ENCODE measurements at places on chromosomes 16 and 17. TPM values are rescaled to one million over a fixed set of nuclear protein-coding genes. Genes with fewer than 3 reads are reported as not detected.

DNA sequence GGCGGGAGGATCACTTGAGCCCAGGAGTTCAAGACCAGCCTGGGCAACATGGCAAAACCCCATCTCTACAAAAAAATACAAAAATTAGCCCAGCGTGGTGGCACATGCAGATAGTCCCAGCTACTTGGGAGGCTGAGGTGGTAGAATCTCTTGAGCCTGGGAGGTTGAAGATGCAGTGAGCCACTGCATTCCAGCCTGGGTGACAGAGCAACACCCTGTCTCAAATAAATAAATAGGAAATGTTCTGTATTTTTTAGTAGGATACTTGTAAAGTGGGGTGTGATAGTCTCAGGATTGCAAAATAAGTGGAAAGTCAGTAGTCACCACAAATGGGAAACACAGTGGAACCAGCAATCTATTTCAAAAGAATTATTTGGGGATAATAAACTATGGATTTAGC, 4.0 kb downstream of the RSPRY1 start:
- DNase-seq, result no peak

- DNase-seq, result no peak
Observed at GRCh38 chr16:46884513-46885293, 541 bp downstream of the GPT2 start.

DNA sequence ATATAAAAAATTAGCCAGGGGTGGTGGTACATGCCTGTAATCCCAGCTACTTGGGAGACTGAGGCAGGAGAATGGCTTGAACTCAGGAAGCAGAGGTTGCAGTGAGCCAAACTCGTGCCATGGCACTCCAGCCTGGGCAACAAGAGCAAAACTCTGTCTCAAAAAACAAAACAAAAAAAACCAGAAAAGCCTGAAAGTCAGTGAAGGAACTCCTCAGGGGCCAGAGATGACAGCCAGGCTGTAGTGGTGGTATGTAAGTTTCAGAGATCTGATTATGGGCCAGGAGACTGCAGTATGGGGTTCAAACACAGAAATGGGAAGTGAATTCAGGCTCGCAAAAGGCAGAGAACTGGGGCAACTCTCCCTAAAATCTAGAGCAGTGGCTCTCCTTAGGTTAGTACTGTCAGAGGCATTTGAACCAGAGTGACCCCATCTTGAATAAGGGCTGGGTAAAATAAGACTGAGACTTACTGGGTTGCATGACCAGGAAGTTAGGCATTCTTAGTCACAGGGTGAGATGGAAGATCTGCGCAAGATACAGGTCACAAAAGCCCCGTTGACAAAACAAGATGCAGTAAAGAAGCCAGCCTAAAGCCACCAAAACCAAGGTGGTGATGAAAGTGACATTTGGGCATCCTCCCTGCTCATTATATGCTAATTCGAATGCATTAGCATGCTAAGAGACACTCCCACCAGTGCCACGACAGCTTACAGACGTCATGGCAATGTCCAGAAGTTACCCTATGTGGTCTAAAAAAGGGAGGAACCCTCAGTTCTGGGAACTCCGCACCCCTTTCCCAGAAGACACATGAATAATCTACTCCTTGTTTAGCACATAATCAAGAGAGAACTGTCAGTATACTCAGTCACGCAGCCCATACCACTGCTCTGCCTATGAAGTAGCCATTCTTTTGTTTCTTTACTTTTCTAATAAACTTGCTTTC, 120.2 kb upstream of the XYLT1 start:
- DNase-seq, result no peak

- DNase-seq, result no peak
Observed at GRCh38 chr16:19844945-19845641, 39.6 kb downstream of the GPRC5B start.

Gene TBC1D3H
- total RNA-seq, result not detected

GRCh38 chr16:14509675-14510132, 120.4 kb downstream of the PARN start:
- no peak for DNase-seq

- DNase-seq, result peak; percentile 11
Observed at GRCh38 chr17:35218915-35219314, 24.0 kb upstream of the SLFN5 start.

Gene ZBTB4
- 77.8 TPM for total RNA-seq

GRCh38 chr17:72811976-72812687, 280.4 kb downstream of the SLC39A11 start:
- no peak for DNase-seq

- DNase-seq, result no peak
Observed at GRCh38 chr17:39018267-39019134, 51.3 kb upstream of the FBXO47 start.

GRCh38 chr17:34246446-34246845, 8.6 kb upstream of the CCL2 start:
- no peak for DNase-seq

Gene DOC2A
- total RNA-seq, result 0.95 TPM

DNA sequence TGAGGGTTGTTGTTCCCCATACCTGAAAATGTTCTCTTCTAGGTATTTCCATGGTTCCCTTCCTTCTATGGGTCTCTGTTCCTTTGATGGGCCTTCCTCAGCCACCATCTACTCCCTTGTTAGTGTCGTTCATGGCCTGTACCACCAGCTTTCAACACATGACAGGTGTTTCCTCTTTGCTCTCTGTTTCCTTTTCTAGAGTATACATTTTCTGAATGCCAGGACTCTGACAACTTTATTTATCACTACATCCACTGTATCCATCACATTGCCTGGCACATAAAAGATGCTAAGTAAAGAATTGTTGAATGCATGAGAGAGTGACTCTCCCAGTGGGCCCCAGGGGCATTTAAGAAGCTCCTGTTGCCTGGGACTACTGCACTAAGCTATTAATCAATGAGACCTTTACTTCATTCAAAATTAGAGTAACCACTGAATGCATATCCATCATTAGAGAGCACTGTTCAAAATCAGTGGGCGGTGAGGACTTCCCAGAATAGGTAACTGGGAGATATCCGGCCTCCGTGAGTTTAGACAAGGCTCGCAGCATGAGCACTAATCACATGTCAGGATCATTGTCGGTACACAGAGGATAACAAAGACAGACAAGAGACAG, 255.0 kb downstream of the CBLN1 start:
- DNase-seq, result no peak

DNA sequence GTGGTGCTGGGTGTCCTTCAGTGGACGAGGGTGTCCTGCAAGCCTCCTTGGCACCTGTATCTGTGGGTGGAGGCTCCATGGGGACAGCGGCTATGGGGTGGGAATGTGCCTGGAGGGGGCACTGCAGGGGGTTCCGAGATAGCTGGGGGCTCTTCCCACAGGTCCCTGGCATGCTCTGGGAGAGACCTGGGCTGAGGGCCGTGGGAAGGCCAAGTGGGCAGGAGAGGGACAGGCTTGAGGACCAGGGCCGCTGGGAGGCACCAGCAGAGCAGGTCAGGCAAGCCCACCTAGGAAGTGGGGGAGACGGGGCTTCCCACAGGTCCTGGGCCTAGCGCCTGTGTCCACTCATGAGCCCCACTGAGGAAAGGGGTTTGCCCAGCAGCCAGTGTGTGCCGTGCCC, 9.7 kb downstream of the LRRC75A start:
- DNase-seq, result no peak

Gene TAC4
- total RNA-seq, result not detected

DNA sequence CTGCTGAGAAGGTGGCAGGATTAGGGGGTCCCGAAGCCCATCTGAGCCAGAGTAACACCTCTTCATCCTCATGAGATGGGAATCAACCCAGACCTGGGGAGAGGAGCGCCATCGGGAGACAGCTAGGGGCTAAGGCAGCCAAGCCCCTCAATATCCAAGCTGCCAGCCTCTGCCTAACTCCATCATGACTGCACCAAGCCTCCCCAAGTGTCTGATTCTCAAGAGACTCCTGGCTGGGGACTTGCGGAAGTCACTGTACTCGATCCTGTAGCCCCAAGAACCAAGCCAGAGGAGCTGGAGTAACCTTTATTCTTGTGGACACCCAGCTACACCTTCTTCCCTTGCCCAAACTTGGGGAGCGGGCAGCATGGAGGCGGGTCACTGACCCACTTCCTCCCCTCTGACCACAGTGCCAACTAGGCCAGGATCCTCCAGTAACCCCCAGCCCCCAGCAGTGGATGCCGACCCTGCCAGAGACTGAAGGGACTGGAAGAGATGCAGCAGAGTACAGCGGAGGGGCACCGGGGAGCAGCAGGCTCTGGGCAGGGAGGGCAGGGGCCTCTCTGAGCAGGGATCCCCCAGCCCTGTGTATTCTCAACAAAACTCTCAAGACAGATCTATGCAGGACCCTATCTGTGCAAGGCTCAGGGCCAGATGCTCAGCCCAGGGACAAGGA, 13.3 kb downstream of the HDAC5 start:
- no peak for DNase-seq

- peak; percentile 86 for DNase-seq
Observed at GRCh38 chr17:76385892-76386786, 1.7 kb downstream of the SPHK1 start.

GRCh38 chr16:4654011-4654963, 29.7 kb downstream of the MGRN1 start:
- no peak for DNase-seq

Gene HOXB2
- 7.9 TPM for total RNA-seq

- no peak for DNase-seq
Observed at GRCh38 chr16:84459533-84459894, 44.9 kb downstream of the MEAK7 start.

Gene OTOA
- total RNA-seq, result 0.06 TPM

Gene NPB
- 0.37 TPM for total RNA-seq

DNA sequence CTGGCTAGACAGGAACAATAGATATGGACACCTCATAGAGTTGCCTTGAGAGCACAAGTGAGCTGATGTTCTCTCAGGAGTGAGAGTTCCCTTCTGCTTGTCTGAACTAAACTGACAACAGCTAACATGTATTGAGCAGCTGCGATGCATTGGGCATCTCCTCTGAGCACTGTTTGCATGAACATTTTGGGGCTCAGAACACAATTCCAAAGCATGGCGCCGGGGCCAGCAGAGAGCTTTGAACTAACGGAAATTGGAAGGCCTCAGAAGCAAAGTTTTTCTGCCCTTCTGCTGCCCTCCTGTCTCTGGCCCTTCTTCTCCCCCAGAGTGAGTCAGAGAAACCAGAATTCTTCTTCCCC, 38.1 kb downstream of the TRPV2 start:
- DNase-seq, result no peak

Gene CYGB
- total RNA-seq, result 16.8 TPM

DNA sequence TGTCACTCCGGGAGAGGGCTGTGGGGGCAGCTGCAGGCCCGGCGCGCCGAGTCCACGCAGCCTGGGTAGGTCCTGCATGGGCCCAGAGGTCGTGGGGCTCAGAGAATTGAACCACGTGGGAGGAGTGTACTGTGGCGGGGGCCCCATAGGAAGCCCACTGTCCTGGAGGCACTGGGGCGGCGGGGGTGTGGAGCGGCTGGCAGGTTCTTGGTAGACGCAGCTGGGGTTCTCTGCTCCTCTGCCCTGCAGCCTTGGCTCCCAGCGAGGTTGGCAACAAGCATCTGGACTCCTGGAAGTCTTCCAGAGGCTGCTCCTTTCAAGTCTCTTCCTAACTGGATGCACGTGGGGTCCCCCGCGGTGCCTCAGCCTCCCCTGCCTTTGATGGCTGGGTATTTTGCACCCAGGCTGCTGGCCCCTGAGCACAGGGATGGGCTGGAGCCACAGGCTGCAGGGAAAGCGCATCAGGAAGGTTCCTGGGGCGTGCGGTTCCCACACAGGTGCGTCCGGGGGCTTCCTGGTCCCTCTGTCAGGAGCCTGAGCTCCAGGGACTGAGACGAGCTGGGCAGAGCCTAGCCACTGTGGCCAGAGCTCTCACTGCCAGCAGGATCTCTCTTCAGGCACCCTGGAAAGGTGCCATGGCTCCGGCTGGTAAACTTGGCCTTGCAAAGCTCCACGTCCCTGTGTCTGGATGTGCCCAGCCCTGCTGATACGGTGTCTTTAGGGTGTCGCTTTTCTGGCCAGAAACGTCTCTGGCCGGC, 9.3 kb downstream of the KCTD5 start:
- DNase-seq, result peak; percentile 51

Gene WSB1
- 60.3 TPM for total RNA-seq

GRCh38 chr16:52515068-52515671, 31.8 kb downstream of the TOX3 start:
- DNase-seq, result no peak

DNA sequence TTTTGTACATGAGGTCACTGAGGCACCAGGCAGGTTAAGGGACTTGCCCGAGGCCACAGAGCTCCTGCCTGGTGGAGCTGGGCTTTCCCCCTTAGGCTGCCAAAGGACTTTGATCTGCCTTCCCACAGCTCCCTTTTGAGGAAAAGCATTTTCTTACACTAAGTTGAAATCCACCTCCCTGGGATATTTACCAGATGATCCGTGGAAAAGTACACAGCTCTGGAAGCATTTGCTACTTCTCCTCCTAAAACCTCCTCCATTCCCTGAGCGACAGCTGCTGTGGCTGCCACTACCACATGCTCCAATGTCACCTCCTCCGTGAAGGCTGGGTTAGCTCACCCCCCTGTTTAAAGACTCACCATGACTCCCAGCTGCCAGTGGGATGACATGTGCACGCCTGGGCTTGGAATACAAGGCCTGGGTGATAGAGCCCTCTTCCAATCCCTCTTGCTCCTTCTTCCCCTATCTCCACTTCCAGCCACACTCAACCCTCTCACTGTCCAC, 1.2 kb upstream of the MPRIP start:
- peak; percentile 55 for DNase-seq

GRCh38 chr17:17682737-17683680, 1.8 kb downstream of the RAI1 start:
- DNase-seq, result peak; percentile 72

Gene MYBBP1A
- total RNA-seq, result 24.2 TPM

Gene MARF1
- total RNA-seq, result 51.4 TPM

DNA sequence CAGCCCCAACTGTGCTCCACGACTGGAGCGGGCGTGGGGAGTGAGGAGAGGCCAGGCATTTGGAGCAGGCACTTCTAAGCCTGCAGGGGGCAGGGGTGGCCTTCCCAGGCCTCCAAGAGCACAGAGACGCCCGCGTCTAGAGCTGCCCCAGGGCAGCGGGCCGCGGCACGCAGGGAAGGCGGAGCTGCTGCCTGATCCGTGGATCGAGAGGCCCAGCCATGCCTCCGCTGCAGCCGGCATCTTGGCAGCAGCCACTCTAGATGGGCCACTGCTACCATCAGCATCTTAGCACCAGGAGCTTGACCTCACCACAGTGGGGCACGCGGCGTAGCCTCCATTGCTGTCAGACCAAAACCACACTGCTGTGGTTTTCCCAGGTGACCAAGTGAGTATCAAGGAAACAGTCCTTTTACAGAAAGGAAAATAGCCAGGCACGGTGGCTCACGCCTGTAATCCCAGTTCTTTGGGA, 20.4 kb upstream of the WDR45B start:
- peak; percentile 54 for DNase-seq

- DNase-seq, result peak; percentile 65
Observed at GRCh38 chr16:19114359-19115147, 789 bp downstream of the ITPRIPL2 start.

DNA sequence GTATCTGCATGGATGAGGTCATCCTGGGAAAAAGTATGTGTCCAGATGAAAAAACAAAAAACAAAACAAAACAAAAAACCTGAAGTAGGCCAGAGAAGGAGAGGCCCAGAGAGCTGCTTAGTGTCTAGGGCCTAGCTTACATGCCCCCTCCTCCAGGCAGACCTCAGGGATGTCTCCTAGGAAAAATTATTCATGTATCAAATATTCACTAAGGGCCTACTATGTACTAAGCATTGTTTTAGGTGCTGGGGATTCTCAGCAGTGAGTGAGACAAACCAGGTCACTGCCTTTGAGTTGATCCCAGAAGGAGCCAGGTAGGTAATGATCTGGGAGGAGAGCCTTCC, 49.5 kb downstream of the IRX6 start:
- no peak for DNase-seq

- no peak for DNase-seq
Observed at GRCh38 chr16:30813821-30814189, 26.8 kb upstream of the ZNF629 start.

All from heart right ventricle (tissue), 16 donors.